ENCODE measurements at places on chromosomes 11 and 22.

- no peak for DNase-seq
Measured at GRCh38 chr11:28743061-28743550, 634.9 kb downstream of the METTL15 start.

DNA sequence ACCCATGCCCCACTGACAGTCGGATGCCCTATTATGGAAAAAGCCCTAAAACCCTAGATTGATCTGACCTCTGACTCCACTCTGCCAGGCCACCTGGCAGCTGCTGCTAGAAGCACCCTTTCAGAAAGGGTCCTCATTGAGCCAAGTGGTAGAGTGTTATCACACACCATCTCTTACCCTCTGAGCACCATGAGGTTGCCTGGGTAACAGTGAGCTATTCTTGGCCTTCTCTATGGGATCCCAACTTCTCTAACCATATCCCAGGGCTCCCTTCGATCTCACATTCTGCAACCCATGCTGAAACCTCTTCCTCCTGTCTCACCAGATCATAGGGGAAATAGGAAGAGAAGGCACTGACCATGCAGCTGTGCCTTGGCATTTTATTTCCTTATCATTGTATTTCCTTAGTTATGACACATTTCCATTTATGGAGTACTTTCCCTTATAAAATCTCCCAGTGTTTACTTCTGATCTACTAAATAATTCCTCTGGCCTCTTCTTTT lies 52.7 kb downstream of the MPPED2 start:
- no peak for DNase-seq

- no peak for DNase-seq
Measured at GRCh38 chr11:104866815-104867214, 31.4 kb downstream of the CASP12 start.

DNA sequence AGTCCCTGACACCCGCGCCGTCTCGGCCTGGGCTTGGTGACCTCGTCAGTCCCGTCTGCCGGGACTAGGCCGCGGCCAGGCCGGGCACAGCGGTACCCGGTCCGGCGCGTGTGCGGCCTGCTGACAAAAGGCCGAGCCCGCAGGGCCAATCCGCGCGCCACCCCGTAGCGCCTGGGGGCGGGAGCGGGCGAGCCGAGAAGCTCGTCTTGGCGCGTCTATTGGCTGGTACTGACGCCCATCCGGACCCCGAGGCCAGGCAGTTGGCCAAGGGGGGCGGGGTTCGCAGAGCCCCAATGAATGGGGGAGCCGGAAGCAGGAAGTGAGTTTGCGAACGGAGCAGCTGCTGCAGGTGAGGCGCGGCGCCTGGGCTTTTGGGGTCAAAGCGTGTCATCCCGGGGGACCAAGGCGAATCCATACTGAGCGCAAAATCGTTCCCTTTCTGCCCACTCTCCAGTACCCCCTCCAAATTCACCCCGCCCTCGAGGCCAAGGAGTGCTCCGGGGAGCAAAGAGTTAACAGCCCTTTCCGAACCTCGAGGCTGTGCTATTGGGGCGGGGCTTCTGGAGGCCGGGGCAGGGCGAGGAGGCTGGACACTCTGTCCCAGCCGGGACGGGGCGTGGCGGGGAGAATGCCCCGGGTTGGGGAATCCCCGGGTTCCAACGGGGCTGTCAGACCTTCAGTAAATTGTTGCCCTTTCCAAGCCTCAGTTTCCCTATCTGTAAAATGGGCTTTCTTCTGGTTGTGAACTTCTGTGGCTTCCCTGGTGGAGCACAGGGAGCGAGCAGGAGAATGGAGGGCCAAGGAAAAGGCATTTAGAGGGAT lies at the start of gene DPP3:
TSS of gene DPP3 (plus strand) at position 318 of the 822 bp plus-strand sequence. CDS start 1,767 bp downstream, outside the sequence.
- DNase-seq: peak; percentile 97

DNA sequence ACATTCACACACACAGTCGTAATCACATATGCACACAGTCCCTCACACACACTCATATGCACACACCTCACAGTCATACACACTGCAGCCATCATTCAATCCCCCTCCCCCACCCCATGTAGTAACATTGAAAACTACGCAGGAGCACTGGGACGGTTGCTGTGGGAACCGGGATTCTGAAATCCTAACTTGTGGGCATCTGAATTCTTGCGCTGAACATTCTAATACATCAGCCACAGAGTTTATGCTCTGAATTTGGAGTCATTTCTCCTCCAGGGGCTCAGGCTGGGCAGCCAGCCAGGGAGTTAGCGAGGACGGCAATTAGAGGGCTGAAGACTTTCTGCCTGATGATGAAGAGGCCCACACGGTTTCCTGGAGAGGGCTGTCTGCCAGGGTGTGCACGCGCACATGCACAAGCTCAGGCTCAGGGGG lies 32.7 kb downstream of the CD6 start:
- DNase-seq: peak; percentile 84

- no peak for DNase-seq
Measured at GRCh38 chr11:102435688-102436087, 16.9 kb downstream of the TMEM123 start.

GRCh38 chr11:31895926-31896325 lies 84.8 kb upstream of the PAX6 start:
- no peak for DNase-seq

GRCh38 chr11:132942611-132943356 lies 589.5 kb downstream of the OPCML start:
- DNase-seq: no peak

Measured in NCI-H446 (cell line).